Activated T-helper 1 cell treated with anti-CD3 and anti-CD28 coated beads, Interleukin-12 subunit alpha, Interleukin-12 subunit beta, Interleukin-2, Interleukin-4 antibody, amounts not matched to agents 30 ng/mL and 10 ng/mL and 1 ng/mL, durations not matched to agents 14 hours and 24 hours and 36 hours (primary cell): ENCODE measurements at places on chromosomes 4 and X. TPM values are rescaled to one million over a fixed set of nuclear protein-coding genes. Genes with fewer than 3 reads are reported as not detected.

ZXDA gene
- 3.6 and 3.7 TPM in 2 replicates for total RNA-seq

- DNase-seq = no peak
These were observed 71.7 kb downstream of the APBB2 start for GRCh38 chr4:41142376-41143310.

SLC2A9 gene
- 3.4 and 4.5 TPM in 2 replicates for total RNA-seq

DNA sequence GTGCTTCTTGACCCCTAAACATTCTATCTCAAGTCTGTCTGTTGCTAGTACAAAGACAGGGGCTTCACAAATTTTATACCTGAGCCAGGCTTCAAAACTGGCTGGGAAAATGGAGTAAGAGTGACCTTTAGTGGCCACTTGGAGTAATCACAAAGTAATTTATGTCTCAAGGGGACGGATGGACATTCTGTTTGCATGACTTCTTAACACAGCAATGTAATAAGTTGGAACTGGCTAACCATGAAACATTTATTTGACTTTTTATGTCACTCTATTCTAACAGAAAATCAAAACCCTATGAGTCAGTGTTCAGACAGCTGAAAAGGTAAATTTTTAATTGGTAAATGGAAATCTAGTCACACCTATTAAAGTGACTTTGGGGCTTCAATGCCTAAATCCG is 600.6 kb downstream of the ANKRD50 start:
- no peak for DNase-seq

RPS3A gene
- 1,686 and 1,760 TPM in 2 replicates for total RNA-seq

DNA sequence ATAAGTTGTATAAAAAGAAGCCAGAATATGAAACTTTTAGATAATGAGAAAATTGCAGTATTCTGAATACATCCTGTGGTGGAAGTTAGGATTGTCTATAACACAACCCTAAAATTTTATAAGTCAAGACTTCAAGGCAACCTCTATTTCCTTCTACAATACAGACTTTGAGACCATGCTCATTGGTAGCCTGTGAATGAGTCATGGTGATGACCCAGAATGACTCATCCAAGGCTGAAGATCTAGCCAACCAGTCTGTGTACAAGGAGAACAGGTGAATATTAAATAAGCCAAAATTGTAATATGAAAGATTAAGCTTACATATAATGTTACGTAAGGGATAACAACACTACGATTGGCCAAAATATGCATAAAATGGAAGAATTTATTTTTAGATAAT is 475.9 kb upstream of the GALNT7 start:
- DNase-seq = no peak

DNA sequence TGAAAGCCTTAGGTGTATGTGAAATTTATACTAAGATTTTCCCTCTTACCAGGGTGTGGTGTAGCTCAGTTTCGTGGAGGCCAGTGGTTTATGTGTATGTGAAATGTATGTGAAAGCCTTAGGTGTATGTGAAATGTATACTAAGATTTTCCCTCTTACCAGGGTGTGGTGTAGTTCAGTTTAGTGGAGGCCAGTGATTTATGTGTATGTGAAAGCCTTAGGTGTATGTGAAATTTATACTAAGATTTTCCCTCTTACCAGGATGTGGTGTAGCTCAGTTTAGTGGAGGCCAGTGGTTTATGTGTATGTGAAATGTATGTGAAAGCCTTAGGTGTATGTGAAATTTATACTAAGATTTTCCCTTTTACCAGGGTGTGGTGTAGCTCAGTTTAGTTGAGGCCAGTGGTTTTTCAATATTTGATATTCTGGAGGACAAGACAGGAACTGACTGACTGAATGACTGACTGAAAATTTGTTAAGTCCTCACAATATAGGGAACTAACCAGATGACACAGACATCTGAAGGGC is 143.7 kb downstream of the NEXMIF start:
- DNase-seq = no peak

HTN3 gene
- total RNA-seq = not detected in 2 replicates
